ENCODE measurements at places on chromosomes 3 and 15. TPM values are rescaled to one million over a fixed set of nuclear protein-coding genes. Genes with fewer than 3 reads are reported as not detected.

- H3K4me3 ChIP-seq, result no peak overlapping the region
- no peaks in the 10 kb centered on the region for H3K36me3 ChIP-seq
- no peak for DNase-seq
- H3K27ac ChIP-seq, result peak overlapping the region; percentile 51
- H3K4me1 ChIP-seq, result peaks cover 24% of the 10 kb centered on the region
Observed at GRCh38 chr15:83871808-83872559, 218.1 kb downstream of the ADAMTSL3 start.

Gene SPTSSB
- not detected for total RNA-seq

Gene SLC22A14
- not detected for total RNA-seq

Gene EPHA3
- 13.8 TPM for total RNA-seq
